ENCODE measurements at places on chromosomes 5 and 9.

GRCh38 chr5:129345213-129345924 is 114.7 kb upstream of the ADAMTS19 start:
- DNase-seq: no peak

GRCh38 chr5:97547999-97548738 is 365.1 kb upstream of the RIOK2 start:
- DNase-seq: no peak

DNA sequence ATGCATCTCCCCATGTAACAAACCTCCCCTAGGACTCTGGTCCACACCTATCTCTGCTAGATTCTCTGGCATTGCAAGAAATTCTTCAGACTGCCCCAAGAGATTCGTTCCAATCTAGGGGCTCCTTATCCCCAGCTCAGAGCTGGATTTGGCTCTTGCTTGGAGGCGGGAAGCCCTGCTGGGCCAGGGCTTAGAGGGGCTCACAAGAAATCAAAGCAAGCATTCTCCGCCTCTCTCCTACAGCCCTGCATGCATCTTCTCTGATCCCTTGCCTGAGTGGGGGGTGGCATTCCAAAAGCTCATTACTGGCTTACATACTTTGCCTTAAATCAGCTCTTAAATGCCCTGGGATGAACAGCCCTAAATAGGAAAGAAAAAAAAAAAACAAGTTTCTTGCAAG is 75.8 kb downstream of the KCNIP1 start:
- no peak for DNase-seq

GRCh38 chr9:92804727-92805126 is 40.1 kb upstream of the BICD2 start:
- DNase-seq: no peak

GRCh38 chr5:73592551-73592950 is 27.0 kb downstream of the UTP15 start:
- no peak for DNase-seq

DNA sequence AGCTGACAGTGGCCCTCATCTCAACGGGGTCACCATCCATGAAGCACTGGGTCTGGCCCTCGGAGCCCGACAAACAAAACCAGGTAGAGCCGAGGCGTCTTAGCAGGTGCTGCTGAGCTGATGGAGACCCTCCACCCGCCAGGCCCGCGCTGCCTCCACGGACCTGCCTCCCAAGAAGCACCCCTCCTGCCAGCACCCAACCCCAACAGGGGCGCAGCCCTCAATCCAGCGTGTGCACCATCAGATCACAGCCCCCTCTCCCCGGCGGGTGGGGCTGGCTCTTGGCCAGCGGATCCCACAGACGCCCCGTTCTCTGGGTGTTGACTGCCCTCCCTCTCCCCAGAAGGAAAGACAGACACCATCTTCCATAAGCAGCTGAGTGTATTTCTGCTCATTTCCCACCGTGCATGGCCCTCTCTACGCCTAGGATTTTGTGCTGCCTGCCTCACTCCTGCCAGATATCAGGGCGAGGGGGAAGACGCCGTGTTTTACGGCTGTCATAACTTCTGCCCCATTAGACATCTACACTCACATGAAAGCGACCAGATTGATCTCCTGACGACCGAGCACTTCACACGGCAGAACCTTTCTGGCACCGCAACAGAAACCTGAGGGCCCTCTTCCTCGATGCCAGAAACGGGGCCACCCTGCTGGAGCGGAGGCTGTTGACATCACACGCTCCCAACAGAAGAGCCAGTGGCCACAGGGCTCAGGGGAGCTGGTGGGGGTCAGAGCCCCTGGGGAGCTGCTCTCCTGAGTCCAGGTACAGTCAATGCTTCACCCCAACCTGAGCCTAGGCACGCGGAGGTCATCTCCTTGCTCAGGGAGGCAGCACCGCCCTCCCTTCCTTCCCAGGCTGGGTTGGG is 12.4 kb downstream of the NACC2 start:
- no peak for DNase-seq

GRCh38 chr5:53915120-53915519 is 354.7 kb downstream of the NDUFS4 start:
- DNase-seq: no peak

- no peak for DNase-seq
Observed at GRCh38 chr9:123893831-123894460, 36.0 kb downstream of the DENND1A start.

- DNase-seq: no peak
Observed at GRCh38 chr9:82191082-82191770, 202.7 kb downstream of the SPATA31D1 start.

GRCh38 chr5:9898319-9898718 is 268.2 kb upstream of the TAS2R1 start:
- no peak for DNase-seq

DNA sequence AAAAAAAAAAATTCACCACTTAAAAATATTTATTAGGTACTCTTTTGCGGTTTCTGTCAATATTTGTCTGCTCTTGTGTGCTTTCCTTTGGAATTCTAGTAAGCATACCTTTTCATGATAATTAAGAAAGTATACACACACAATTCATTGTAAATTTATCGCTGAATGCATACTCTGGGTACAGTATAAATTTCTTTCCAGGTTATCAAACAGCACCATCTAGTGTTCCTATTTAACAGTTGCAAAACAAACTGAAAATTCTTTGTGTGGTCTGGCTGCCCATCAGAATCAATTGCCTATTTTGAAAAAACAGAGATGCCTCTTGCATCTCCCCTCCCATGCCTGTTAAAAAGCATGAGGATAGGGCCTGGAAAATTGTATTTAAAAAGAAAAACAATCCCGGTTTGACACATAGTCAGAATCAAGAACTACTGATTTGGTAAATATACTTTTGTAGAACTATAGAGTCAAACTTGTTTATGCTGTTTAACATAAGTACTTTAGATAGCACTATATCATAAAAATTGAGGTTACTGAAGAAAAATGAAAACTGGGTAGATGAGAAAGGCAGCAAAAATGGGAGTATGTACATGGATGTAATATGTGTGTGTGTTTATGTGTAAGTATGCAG is 16.2 kb downstream of the PGGT1B start:
- no peak for DNase-seq

DNA sequence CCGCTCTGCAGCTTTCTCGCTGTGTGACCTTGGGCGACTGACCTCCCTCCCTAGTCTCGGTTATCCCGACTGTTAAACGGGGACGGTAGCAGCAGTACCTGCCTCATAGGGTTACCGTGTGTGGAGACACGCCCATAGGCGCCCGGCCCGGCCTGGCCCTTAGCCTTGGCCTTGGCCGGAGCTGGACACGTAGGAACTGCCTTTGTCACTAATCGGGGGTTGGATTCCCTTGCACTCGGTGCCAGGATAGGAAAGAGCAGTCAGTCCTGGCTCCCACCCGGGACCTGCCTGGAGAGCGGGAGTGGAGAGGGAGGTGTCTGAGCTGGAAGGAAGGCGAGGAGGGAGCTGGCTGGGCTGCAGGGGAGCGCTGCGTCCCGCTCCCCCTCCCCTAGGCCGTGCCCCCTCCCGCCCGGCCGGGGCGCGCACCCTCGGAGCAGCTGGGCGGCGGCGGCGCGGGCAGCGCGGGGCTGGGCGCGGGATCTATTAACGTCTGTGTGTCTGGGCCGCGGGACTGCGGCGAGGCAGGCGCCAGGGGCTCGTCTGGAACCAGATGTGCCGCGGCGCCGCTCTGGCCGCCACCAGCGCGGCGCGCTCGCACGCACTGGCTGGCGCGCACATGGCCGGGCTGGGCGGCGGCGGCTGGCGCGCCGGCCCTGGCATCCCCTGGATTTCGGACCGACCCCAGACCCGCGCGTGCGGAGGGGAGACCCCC is 31.7 kb downstream of the PRRX2 start:
- DNase-seq: no peak

- no peak for DNase-seq
Observed at GRCh38 chr9:116160676-116161571, 7.3 kb downstream of the PAPPA start.

GRCh38 chr5:116440457-116441001 is 134.1 kb downstream of the SEMA6A start:
- no peak for DNase-seq

- no peak for DNase-seq
Observed at GRCh38 chr5:51227963-51228470, 155.2 kb upstream of the ISL1 start.

DNA sequence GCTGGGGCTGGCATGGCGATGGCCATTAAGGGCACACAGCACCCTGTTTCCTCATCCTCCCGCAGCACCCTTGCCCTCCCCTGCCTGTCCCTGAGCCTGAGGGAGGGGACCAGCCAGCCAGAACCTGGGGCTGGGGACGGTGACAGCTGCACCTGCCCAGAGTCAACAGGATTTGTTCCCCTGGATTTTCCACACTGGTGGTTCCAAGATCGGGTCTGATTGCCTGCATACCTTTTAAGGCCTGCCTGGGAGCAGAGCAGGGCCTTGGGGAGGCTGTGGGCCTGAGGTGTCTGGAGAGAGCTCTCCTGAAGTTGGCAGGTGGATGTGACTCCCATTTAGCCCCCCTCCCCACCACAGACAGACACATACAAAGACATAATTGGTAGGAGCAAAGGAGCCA is 61.0 kb upstream of the C5orf58 start:
- DNase-seq: no peak

GRCh38 chr9:16561121-16561520 is 309.3 kb downstream of the BNC2 start:
- no peak for DNase-seq

DNA sequence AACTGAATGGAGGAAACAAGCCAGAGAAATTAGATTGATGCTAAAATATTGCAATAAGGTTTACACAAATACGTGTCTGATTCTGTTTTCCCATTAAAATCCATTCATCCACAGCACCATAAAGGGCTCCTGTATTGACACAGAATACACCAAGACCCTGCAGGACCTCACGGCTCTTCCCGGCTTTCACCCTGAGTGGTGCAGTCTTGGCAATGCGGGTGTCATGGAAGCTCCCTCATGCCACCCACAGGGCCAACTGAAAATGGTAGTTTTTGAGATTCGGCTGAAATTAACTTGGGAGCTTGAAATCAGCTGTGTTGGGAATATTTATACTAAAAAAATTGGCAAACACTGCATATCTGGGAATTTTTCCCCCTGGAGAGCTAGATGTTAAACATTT is 17.3 kb upstream of the EXOC3 start:
- no peak for DNase-seq

GRCh38 chr5:141701360-141702119 is 19.5 kb upstream of the ARAP3 start:
- peak; percentile 51 for DNase-seq

- peak; percentile 18 for DNase-seq
Observed at GRCh38 chr5:123035918-123036390, 571 bp downstream of the PPIC start.

- no peak for DNase-seq
Observed at GRCh38 chr9:125844611-125845010, 97.4 kb downstream of the PBX3 start.

- no peak for DNase-seq
Observed at GRCh38 chr5:32443145-32443540, 1.4 kb downstream of the ZFR start.

GRCh38 chr9:108751369-108751768 is 104.4 kb downstream of the ACTL7B start:
- DNase-seq: no peak

DNA sequence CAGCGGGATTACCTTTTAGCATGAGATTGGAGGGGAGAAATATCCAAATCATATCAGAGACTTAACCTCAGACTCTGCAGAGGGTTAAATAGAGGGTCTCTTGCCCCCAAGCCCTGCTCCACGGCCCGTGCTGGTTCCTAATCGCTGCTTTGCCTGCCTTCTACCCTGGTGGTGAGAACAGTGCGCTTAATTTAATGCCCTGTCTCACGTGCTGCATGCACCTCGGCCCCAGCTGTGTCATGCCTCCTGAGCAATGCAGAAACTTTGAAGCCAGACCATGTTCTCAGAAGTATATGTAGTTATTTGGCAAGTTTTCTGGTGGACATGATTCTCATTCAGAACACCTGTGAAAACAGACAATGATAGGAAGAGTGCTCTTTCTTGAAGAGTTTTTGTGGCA is 1.4 kb downstream of the OTULIN start:
- DNase-seq: no peak

- DNase-seq: no peak
Observed at GRCh38 chr5:96651047-96651446, 11.1 kb upstream of the CAST start.

GRCh38 chr5:94807985-94808384 is 189.5 kb downstream of the SLF1 start:
- no peak for DNase-seq

GRCh38 chr9:23643656-23644258 is 182.3 kb downstream of the ELAVL2 start:
- DNase-seq: no peak

DNA sequence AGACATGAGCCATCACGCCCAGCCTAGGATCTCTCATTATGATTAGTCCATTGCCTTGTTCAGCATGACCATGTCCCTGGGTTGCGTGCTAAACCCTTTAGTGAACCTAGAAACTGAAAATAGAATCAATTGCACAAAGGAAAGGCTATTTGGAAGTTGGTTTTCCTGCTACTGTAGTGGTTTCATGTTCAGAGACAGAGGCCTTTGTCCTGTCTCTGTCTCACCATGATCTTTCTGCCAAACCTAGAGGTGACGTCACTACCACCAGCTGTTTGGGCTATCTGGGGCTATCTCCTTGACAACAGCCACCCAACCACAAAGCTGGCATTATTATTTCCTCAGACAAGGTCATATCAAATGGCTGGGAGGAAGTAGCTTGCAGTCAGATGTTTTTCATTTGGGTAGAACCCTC is 4.0 kb upstream of the CDK5RAP2 start:
- peak; percentile 21 for DNase-seq

DNA sequence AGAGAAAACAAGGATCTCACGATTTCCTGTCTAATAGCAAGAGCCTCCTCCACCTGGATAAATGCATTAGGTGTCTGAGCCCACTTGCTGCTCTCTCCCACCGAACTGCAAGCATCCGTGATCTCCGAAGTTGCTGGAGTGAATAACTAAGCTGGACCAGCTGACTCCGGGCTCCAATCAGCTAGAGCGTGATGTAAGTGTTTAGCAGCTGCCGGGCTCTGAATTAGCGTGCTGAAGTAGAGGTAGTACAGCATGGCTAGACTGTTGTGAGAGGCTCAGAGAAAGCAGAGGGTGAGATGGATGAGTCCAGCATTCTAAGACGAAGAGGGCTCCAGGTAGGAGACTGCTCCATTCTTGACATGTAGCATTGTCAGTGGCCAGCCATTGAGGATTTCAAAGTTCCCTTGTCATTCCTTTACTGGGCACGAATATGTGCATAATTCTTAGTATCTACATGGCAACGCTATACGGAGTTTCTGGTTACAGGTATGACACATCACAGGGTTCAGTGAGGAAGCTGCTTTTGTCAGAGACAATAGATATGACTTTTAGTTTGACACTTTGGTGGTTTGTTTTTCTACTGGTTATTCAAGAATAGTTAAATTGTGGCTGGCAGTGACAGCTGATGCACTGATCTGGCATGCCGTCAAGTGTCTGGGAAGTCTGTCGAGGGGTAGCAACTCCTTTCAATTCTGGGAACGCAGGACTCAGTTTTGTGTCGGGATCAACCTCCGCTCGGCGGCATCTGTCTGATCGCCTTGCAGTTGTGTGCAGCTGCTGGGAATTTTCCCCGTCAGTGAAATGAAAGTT is 232.6 kb downstream of the MAST4 start:
- no peak for DNase-seq

GRCh38 chr5:1089621-1090040 is 22.2 kb downstream of the SLC12A7 start:
- DNase-seq: no peak

- no peak for DNase-seq
Observed at GRCh38 chr5:79898611-79899010, 92.5 kb downstream of the MTX3 start.

- no peak for DNase-seq
Observed at GRCh38 chr5:120164986-120165385, 299.1 kb upstream of the PRR16 start.

- DNase-seq: no peak
Observed at GRCh38 chr5:73663860-73664240, 37.9 kb downstream of the ARHGEF28 start.

- no peak for DNase-seq
Observed at GRCh38 chr9:89732939-89733324, 128.1 kb downstream of the GADD45G start.
